ENCODE measurements at places on chromosomes 7 and 10.

DNA sequence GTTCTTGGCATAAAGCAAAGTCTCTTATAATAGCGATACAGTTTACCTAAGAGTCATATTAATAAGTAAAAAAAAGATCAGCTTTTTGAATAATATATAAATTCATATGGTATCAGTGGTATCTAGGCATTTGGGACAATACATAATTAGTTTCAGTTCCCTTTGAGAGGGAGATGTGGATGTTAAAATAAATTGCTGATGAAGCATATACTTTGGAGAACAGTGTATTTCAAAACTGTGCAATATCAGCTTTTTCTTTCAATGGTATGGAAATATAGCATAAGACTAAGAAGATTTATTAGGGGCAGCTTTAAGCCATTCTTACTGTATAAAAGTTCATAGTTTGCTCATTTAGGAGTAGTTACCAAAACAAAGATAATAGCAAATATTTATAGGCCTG, 35.5 kb downstream of the MDFIC start:
- DNase-seq, result no peak

DNA sequence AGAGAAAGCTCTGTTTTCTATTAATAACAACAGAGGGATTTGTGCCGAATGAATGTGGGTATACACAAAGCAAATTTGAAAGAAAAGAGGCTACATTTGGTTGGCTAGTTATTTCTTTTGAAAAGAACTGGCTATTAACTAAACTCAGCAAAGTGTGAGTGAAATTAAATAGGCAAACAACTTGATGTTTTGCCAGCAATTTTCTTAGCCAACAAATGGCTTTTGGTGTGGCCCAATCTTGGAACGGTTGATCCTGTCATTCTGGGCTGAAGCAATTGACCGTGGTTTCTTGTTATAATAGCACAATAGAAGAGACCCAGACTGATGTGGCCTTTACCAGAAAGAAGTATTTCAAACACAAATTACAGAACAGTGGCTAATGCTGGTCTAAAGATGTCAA, 898.6 kb downstream of the KCNMA1 start:
- DNase-seq, result no peak

DNA sequence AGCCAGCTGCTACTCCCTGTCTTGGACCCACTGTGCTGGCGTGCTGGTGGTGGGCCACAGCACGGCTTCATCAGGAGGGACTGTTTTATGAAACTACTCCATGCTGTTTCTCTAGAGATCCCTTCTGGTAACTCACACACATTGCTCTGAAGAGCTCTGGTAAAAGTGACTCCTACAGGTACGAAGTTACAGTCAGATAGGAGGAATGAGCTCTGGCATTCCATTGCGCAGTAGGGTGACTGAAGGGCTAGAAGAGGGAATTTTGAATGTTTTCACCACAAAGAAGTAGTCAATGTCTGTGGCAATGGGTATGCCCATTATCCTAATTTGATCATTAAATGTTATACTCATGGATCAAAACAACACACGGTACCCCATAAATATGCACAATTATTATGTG, 609 bp downstream of the MAT1A start:
- DNase-seq, result no peak

DNA sequence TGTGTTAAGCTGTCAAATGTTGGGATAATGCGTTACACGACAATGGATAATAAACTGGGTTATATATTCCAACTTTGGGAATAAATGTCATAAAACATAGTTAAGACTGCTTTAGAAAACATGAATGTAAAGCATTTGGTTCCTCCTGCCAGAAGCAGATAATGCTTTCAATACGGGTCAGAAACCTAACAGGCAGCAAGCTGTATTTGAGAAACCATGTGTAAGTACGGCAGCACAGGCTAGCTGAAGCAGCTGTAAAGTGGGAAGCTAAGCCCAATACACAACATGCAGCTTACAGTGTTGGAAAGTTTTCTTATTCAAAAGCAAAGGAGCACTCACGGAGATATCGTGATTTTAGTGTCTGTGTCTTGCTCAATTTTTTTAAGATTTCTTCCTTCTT, 46.5 kb downstream of the MALSU1 start:
- no peak for DNase-seq

- no peak for DNase-seq
Observed at GRCh38 chr10:75541411-75541810, 110.0 kb downstream of the LRMDA start.

DNA sequence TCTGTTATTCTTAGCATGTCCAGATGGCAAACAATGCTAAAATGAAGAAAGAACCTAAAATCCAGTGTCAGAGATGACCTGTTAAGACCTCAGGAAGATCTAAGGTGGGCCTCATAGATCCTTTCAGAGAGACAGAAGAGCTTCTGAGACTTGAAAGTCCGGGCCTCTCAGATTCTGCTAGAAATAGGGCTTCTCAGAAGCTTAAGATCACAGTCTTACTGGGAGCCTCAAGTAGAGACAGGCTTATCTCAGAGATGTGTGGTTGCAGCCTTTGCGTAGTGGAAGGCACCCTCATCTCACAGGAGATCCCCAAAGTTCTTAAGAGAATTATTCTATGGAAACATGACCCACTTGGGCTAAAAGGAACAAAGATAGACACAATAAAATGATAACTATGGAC, 642.8 kb downstream of the TNS3 start:
- no peak for DNase-seq

- no peak for DNase-seq
Observed at GRCh38 chr7:84104826-84105225, 89.8 kb downstream of the SEMA3A start.

Data from stimulated activated CD4-positive, alpha-beta T cell treated with anti-CD3 and anti-CD28 coated beads, TNF-alpha, amount 100 ng/mL, for 24 hours (primary cell).